Stimulated activated CD8-positive, alpha-beta memory T cell treated with anti-CD3 and anti-CD28 coated beads, Interleukin-4, amount 100 ng/mL, for 1 hour (primary cell): ENCODE measurements at places on chromosomes 2 and 18.

GRCh38 chr2:128501006-128501690 is 182.5 kb upstream of the HS6ST1 start:
- no peak for DNase-seq

- no peak for DNase-seq
These were observed 211.6 kb downstream of the EN1 start for GRCh38 chr2:118635891-118636290.

GRCh38 chr2:111034606-111035005 is 86.1 kb upstream of the BCL2L11 start:
- no peak for DNase-seq

DNA sequence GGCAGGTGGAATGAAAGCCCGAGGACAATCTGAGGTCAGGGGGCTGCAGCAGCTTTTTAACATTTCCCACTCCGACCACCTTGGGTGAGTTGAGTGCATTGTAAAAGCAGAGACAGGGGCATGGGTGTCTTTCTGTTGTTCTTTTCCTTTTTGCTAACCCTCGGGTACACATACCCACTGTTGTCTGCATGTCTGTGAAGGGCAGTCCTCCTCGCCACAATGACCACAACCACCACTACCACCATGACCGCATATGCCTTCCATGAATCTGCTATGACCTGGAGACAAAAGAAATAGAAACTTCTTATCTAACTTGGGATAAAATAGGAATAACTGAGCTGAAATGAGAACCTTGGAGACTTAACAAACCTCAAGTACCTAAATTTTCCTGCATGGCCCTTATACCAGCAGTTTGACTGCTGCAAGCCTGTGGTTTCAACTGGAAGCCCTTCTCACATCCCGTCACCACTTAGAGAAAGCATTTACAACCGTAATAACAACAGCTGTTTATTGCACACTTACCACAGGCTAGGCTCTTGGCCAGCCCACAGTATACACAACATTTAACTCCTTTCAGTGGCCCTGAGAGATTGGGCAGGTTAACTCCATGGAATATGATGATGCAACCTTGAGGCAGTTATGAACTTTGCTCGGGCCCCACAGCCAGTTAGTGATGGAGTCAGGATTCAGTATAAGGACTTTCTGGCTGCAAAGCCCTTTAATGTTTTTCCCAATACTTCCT is 80.3 kb downstream of the GYPC start:
- no peak for DNase-seq

GRCh38 chr2:177606636-177607035 is 214.1 kb downstream of the AGPS start:
- DNase-seq = no peak

DNA sequence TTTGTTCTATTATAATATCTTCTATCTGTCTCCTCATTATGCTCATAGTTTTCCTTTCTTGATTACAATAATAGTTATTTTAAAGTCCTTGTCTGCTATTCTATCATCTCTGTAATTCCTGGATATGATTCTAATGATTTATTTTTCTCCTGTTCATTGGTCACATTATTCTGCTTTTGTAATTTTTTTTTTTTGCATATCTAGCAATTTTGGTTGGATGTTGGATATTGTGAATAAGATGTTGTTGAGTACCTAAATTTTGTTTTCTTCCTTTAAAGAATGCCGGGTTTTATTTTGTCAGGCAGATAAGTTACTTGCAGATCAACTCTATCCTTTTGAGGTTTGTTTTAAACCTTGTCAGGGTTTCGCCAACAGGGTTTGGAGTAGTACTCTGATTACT is 25.2 kb downstream of the KATNAL2 start:
- no peak for DNase-seq

DNA sequence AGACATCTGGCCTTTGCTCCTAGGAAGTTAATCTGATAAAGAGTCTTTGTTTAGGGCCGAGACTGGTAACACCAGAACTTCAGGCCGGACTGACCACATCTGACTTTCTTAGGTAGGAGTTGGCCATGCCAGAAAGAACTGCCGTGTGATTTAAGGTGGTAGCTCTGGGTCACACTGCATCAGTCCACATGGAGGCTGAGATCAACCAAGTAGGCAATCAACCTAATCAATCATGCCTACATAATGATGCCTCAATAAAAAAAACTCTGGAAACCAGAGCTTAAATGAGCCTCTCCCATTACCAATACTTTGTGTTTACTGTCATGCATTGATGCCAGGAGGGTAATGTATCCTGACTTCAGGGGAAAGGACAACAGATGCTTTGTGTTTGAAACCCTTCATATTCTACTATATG is 44.1 kb upstream of the ORC2 start:
- no peak for DNase-seq

DNA sequence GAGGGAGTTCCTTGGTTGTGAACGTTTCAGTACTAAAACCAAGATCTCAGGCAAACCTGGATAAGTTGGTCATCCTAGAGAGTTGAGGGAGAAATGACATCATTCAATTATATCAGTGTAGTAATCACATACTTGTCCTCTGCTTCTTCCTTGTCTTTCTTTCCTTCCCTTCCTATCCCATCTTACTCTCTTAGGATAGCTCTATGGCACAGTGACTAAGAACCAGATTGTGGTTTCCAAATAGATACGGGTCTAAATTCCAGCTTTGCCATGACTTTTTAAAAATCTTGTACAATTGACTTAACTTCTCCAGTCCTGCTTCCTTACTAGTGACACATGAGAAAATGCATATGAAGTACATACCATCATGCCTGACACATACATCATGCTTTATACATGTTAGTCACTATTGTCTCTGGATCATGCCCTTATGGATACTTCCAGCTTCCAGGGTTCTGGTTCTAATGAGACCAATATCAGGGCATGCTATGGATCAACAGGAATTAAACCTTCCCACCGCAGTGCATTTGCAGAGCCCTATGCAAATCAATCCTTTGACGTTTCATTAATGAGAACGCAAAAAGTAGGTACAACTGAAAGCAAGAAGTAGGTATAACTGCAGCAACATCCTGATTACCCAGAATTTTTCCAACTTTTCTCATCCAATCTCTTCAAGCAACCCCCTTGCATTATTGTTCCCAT is 168.0 kb upstream of the KLF7 start:
- no peak for DNase-seq

- no peak for DNase-seq
These were observed 751 bp upstream of the NMI start for GRCh38 chr2:151289972-151290866.

DNA sequence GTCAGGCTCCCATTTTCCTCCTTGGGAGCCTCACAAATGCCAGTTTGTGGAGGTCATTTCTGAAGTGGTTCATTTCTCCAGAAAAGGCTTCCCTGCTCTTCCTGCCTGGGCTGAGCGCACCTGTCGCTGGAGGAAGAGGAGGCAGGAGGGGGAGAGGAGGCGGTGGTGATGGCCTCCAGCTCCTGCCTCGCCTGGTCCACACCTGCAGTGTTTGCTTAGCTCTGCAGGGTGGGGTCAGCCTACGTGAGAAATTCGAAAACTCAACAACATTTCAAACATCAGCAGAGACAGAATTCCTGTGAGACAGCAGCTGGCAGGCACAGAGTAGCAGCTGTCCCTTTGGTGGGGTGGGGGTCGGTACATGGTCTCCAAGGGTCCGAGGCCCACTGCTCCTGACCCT is 7.9 kb downstream of the IMPA2 start:
- DNase-seq = no peak

DNA sequence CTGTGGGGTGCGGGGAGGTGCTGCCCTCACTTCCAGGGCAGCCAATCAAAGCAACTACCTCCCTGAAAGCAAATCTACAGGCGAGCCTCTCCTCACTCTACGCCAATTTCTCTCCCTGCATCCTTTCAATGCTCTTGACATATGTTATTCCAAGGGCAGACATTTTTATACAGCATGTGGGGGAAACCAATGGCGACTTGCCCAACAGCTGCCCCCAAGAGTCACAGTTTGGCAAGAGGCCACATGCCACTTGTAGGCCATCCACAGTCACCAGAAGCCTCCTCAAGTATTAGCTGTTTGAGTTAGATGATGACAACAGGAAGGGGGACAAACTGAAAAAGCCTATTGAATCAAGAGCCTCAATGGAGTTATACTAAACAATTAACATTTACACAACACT is 114.6 kb downstream of the MYO5B start:
- no peak for DNase-seq

DNA sequence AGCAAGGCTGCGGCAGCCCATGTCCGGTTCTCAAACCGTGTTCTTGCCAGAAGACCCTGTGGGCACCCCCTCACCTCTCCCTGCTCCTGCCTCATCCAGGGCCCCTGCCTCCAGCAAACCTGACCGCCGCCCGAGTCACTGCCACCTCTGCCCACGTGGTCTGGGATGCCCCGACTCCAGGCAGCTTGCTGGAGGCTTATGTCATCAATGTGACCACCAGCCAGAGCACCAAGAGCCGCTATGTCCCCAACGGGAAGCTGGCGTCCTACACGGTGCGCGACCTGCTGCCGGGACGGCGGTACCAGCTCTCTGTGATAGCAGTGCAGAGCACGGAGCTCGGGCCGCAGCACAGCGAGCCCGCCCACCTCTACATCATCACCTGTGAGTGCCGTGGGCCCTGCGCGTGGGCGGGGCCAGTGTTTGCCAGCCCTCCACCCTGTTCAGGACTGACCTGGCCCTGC is 32.2 kb downstream of the MTERF4 start:
- no peak for DNase-seq

DNA sequence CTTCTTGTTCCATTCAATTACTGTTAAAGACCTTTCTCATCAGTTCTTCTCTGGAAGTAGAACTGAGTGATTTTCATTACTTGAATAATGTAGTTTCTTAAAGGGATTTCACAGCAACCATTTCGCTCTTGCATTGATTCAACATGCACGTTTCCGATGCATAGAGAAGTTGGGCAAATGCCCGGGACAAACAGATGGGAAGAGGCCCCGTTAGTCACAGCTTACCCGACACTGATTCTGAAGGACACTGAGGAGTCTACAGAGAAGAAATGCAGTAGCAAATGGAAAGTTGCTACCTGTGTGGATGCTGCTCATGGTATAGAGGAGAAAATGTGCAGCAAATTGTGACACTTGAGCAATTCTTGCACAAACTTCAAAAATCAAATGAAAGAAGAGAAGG is 32.3 kb upstream of the GCG start:
- DNase-seq = no peak

- DNase-seq = no peak
These were observed 97.1 kb downstream of the TXNL1 start for GRCh38 chr18:56541340-56541739.

DNA sequence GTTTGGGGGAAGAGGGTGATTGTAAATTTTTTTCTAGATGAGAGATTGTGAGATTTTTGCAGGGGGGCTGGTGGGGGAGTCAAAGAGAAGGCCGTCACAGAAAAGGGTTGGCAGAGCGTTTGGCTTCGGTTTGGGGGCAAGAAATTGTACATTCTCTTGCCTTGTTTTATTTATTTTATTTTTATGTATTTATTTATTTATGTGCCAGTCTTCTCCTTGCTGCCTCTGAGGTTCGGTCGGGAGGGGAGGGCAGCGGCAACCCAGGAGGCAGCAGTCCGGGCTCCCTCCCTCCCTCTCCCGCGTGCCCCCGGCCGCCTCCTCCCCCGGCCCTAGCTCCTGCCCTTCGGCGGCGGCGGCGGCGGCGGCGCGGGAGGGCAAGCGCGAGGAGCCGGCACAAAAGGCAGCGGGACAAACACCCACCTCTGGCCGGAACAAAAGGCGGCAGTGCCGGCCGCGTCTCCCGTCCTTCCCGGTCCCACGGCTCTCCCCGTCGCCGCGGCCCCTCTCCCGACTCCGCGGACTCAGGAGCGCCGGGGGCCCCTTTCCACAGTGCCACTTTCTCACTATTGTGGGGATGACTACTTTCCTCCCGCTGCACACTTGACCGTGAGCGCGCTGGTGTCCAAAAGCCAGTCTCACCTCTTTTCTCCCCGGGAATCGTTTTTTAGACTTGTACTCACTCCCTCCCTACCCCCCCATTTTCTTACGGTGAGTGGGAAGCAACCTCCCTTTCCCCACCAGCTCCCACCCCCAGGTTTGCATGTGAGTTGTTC is 1.2 kb downstream of the BCL11A start:
- no peak for DNase-seq

- no peak for DNase-seq
These were observed 343.0 kb downstream of the EPHA4 start for GRCh38 chr2:221229099-221229498.

GRCh38 chr2:50515638-50516037 is 516.3 kb downstream of the NRXN1 start:
- no peak for DNase-seq

DNA sequence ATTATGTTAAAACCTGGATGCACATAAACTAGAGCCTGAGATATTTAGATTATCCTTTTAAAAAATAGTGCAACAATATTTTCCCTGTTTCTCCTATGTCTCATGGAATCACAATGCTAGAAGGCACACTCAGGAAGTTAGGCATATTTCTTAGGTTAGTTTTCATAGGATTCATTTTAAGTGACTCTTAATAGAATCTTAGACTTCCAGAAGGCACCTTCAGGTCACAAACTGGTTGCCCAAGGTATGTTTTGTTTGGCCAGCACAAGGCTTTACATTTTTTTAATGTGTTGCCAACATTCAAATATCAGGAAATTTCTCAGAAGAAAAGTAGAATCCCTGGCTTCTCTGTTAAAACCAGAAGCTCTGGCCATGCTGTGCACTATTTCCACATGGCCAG is 129.3 kb downstream of the LNPK start:
- no peak for DNase-seq

DNA sequence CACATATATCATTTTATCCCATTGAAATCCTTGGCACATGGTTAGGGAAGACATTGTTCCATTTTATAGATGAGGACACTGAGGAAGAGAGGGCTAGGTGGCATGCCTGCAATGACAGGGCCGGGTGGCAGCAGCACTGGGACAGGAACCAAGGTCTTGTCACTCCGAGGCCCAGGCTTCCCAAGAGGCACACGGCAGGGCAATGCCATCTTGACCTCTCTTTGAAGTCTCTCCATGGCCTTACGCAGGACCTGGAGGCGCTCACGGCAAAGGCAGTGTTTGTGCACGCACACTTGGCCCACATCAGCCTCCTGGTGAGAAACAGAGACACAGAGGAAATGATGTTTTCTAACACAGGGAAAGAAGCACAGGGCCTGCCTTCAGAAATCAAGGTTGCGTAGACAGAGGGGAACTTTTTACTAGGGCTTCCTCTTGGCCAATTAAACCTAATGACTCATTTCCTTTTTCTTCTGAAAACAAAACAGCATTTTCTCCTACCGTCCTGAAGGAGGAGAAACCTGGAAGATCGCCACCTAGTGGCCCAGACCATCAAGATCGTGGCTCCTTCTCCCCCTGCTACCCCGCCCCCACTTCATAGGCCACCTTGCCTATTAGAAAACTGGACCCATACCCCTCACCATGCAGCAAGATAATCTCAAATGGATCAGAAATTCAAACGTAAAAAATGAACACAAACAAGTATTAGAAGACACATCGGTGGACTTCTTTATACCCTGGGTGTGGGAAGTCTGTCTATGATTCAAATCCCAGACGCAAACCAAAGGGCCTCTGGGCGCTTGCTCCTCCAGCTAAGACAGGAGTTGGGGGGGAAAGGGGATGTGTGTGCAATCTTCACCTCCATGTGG is 74.6 kb upstream of the SP3 start:
- peak; percentile 75 for DNase-seq

GRCh38 chr2:60739156-60739555 is 16.9 kb upstream of the PAPOLG start:
- DNase-seq = no peak

- DNase-seq = no peak
These were observed 15.7 kb downstream of the C1QL2 start for GRCh38 chr2:119142824-119143223.
